ENCODE measurements at places on chromosomes 3 and 15.

DNA sequence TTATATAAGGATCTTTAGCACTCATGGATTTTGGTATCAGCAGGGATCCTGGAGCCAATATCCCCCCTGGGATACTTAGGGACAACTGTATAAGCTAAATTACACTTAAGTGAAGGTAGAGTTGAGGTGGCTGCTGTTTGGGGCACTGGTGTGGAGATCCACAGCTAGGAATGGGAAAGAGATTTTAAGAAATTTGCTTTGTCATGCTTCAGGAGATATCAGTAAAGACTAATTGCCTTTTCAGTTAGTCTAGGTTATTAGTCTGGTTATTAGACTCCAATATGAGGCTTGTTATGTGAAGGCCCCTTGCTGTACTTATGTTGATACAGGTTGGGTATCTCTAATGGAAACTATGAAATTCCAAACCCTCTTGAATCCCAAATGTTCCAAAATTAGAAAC is 1.2 kb upstream of the SECISBP2L start:
- DNase-seq, result no peak

- no peak for DNase-seq
These were observed 36.9 kb upstream of the CMSS1 start for GRCh38 chr3:99780749-99781148.

DNA sequence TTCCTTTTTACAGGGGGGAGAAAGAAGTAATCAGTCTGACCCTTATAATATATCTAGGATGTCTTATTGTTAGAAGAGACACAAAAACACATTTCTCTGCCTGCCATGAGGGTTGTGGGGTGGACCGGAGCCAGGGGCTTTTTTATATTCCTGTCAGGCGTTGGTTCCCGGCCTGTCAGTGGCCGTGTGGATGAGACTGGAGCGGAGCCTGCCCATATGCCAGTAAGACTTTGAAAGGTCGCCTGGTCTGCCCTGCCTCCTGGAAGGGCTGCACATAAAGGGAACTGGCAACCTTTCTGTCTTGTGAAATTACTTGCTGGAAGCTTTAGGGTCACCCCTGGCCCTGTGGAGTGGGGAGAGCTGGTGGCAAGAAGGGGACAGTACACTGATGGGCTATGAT is 34.7 kb downstream of the MAP3K13 start:
- no peak for DNase-seq

DNA sequence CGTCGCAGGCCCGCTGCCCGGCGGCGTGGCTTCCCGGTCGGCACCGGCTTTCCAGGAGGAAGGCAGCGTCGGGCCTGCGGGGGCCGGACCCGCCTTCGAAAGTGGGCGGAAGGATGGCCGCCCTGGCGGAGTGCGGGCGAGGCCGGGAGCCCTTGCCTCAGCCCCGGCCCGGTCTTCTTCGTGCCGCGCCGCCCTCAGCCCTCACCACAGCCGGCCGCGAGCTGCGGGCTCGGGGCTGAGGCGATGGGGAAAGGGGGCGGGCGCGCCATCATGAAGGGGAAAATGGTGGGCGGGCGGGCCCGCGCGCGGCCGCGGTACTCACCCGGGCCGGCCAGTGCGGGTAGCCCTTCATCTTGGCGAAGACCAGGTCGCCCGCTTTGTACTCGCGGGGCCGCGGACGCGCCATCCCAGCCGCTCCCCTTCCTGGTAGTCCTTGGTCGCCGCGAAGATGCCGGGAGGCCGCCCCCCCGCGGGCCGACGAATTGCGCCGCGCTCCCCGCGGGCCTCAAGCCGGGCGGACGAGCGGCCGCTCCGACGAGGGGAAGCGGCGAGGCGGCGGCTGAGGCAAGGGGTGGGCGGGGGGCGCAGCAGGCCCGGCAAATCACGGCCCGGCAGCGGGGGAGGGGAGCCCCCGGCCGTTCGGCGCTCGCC is 489 bp downstream of the HDGFL3 start:
- DNase-seq, result no peak

DNA sequence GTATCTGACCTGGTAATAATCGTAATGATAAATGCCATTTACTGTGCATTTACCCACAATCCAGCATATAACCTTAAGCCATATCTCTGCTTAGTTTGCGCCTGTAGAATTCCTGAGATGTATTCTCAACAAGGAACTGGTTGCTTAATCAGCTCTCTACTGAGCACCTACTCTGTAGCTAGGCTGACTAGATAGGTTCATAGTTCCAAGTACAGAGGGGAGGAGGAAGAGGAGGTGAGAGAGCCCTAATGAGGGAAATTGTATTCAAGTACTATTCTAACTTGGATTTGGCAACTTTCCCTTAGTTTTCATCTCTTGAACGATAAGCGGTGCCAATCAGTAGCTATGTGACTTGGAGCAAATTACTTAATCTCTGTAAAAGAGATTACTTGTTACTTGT is 5.6 kb upstream of the AKAP13 start:
- DNase-seq, result no peak

DNA sequence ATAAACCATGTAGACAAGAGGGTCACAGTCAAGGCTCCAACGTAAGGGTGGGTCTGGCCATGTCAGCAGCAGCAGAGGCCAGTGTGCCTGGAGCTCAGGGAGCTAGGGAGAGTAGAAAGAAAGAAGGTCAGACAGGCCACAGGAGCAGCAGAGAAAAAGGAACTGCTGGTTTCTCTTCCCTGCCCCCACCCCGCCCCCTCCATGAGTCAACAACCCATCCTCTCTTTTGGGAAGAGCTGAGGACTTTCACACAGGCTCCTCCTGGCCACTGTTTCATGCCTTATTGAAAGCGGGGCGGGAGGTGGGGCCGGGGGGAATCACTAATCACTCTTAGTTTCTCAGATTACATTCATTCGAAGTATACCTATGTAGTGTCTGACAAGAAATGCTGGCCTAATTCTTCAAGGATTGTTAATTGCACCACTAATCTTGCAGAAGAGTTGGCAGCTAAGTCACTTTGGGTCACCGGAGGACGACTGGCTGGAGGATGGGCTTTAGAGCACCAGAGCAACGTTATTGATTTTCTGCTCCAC is 9.1 kb upstream of the SCG3 start:
- DNase-seq, result no peak

DNA sequence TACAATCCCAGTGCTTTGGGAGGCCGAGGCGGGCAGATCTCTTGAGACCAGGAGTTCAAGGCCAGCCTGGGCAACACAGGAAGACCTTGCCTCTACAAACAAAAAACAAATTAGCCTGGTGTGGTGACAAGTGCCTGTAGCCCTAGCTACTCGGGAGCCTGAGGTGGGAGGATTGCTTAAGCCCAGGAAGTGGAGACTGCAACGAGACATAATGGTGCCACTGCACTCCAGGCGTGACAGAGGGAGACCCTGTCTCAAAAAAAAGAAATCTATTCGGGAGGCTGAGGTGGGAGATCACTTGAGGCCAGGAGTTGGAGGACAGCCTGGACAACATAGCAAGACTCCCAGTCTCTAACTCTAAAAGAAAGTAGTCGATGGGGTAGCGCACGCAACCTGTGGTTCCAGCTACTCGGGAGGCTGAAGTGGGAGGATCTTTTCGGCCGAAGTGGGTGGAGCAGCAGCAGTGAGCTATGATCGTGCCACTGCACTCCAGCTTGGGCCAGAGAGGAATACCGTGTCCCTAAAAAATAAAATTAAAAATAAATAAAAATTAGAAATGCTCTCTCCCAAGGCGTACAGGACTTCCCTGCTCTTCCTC is 775 bp downstream of the C3orf33 start:
- DNase-seq, result no peak

DNA sequence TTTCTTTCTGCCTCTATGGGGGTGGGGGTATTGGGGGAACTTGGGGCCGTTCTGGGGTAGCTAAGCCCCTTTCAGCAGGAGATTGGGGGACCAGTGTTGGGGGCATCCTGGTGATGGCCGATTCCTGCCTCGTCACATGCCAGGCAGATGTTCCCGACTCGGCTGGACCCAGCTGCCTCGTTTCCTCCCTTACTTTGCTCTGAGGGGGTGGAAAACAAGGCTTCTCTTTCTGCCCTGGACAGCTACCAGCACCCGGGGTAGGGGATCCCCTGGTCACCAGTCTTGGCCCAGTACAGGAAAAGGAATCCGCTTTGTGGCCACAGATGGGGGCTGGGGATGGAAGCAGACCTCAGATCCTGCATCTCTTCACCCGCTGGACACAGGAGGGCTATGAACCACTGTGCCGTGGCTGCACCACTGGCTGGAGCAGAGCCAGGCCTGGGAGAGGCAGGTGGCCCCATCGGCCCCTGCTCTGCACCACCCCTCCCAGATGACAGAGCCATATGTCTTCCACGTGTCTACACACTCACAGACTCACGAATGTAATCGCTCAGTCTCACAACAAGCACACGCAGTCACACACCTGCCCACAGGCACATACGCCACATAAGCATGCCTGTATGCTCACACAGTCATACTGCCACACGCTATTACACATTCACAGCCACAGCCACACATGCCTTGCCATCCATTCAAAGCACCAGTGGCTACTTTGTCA is 12.4 kb downstream of the SNX33 start:
- no peak for DNase-seq

- DNase-seq, result no peak
These were observed 260.4 kb upstream of the VEPH1 start for GRCh38 chr3:157763644-157764043.
